BJ (cell line): ENCODE measurements at places on chromosomes 11 and 22.

DNA sequence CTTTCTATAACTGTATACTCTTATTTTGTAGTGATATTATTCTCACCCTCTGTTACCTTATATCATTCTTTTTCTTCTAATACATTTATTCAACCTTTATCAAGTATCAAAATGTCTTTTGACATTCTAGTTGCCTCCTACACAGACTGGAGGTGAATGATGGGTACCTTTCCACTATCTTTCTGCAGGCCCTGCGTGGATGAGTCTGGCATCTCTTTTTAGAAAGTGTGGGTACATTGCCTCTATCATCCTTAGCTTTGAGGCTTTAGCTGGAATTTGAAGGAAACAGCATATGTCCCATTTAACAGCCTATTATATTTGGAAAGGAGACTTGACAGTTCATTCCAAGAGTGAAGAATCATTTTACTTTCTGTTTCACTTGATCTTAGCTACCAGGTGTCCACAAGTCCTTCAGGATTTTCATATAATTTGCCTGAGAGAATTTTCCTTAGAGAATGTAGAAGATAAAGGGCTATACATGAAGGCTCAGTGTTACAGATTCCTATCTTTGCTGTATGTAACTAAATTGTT, 192.0 kb downstream of the CWF19L2 start:
- no peak for DNase-seq

GRCh38 chr11:65919573-65920371, 546 bp downstream of the DRAP1 start:
- DNase-seq: no peak

GRCh38 chr22:26857169-26857568, 199.8 kb downstream of the MIAT start:
- DNase-seq: no peak

- DNase-seq: no peak
These were observed 43.6 kb downstream of the GALNT18 start for GRCh38 chr11:11577932-11578911.

GRCh38 chr11:47532597-47533213, 20.2 kb downstream of the CELF1 start:
- DNase-seq: no peak

DNA sequence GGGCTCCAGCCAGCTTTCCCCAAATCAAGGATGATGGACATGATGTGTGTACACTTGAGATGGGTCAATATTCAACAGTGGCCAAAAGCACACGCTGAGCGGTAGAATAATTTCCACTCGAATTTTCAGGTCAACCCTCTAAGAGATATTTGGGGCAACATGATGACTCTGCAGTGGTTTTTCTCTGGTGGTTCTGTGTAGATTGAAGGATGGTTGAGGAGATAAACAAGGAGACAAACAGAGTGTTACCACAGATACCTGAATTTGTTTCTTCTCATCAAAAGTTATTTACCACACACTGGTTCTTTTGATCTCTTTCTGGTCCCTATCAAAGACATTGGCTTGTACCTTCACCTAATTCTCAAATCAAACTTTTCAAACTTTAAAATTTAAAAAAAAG, 242.0 kb downstream of the ETS1 start:
- DNase-seq: no peak

DNA sequence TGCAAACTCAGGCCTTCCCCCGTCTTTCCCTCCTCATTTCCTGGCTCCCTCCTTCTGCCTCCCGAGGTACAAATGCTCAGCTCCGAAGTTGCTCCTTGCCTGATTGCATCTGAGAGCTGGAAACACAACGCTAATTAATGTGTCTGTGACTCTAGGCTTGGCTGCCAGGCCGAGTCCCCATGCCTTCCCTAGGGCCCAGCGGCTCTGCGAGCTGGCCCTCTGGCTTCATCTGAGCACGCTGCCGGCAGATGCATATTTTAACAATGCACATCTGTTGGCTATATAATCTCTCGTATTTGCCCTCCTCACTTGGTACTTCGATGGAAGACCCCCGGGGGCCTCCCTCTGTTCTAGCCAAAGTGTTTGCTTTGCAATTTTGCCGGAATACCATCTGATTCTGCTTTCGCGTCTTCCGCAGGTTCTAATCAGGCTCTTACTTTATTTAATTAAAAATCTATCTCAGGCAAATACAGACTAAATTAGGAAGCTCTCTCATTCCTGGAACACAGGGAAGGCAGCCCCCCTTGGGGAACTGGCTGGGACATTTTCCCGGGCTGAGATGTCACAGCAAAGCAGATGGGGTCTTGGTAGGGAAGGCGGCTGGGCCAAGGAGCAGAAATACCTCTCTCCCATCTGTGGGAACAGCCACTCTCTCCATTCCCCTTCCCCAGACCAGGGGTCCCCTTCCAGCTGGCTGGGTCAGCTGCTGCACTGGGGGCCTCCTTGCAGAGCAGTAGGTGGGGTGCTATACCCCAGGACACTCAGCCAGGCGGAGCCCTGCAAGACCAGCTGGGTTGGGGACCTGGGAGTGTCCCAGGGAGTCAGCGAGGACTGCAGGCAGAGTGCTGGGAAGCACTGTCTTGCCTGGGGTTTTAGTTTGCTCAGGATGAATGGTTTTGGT, 162.8 kb downstream of the ST3GAL4 start:
- DNase-seq: no peak

DNA sequence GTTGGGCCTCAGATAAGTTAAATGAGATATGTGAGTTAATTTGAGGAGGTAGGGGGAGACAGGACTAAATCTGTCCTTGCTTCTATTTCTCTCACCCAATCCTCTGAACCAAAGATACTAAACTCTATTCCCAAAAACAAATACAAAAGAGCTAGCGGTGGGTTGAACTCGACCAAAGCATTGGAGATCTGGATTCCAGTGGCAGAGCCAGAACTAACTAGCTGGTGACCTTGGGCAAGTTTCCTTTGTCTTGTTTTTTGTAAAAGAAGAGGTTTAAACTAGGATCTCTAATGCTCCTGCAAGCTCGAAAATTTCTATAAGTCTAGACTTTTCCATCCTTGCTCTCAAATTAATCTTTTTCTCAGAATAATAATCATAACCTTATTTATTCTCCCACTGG, 1.5 kb downstream of the ME3 start:
- no peak for DNase-seq

- no peak for DNase-seq
These were observed 128.7 kb downstream of the TRIM44 start for GRCh38 chr11:35791088-35791958.

DNA sequence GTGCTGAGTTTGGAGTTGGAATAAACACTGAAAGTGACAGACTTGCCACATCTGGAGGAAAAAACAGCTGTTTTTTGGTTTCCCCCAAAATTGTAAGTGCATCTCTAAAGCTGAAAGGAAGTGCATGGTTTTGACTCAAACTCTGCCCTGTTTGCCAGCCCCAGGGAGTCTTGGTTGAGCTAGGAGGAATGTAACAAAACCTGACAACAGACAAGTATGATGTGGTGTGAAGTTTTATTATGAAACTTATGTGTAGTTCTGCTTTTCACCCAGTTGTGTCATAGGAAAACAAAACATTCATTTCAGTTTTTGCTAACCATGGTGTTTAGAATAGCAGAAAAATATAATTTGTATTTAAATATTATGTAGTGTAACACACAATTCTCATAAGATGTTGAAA, 31.7 kb upstream of the PDE3B start:
- no peak for DNase-seq

- DNase-seq: no peak
These were observed 3.9 kb downstream of the SCGB2A2 start for GRCh38 chr11:62273789-62274275.

- no peak for DNase-seq
These were observed 9.6 kb downstream of the SEC14L2 start for GRCh38 chr22:30406400-30406799.

DNA sequence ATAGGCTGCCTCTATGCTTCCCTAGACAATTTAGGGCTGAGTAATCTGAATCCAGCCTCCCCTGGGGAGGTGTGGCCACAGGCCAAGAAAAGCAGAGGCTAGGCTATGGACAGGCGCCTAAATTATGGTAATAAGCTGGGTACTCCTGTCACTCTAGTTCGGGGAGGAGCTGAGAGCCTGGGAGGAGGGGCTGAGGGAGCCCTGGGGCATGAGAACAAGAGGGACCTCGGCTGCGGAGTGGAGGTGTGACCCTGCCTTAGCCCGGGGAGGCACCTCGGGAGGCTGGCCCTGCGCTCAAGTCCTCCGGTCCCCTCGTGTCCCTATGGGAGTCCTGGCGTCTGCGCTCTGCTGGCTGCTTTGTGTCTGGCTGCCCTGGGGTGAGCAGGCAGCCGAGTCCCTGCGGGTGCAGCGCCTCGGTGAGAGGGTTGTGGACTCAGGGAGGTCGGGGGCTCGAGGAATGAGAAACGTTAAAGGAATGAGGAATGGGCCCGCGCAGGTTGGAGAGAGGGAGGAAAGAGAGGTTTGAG, at the start of gene OTOG:
Gene OTOG, plus strand, starts transcription at position 209 of the 527 bp plus-strand sequence. Its CDS starts 114 bp downstream, at position 323.
- DNase-seq: no peak

- DNase-seq: no peak
These were observed 7.0 kb downstream of the THRSP start for GRCh38 chr11:78070621-78071020.

DNA sequence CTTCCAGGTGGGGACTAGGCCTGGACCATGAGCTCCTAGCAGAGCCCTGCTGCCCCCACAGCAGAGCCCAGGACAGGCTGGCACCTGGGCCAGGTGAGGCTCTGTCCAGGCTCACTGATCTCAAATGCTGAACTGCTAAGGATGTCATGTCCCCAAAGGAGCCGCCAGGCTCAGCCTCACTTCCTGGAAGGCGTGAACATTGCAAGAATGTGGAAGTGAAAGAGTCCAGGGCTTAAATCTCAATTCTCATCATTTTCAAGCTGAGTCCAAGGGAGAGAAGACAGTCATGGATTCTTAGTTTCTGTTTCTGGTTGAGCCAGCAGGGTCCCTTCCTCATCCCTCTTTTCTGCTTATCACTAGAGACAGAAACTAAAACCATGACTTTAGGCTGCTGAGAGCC, 5.0 kb downstream of the ASCL2 start:
- no peak for DNase-seq

GRCh38 chr22:23128269-23129108, 13.3 kb downstream of the RSPH14 start:
- DNase-seq: peak; percentile 26

- no peak for DNase-seq
These were observed 47.2 kb upstream of the ADA2 start for GRCh38 chr22:17266251-17266971.

DNA sequence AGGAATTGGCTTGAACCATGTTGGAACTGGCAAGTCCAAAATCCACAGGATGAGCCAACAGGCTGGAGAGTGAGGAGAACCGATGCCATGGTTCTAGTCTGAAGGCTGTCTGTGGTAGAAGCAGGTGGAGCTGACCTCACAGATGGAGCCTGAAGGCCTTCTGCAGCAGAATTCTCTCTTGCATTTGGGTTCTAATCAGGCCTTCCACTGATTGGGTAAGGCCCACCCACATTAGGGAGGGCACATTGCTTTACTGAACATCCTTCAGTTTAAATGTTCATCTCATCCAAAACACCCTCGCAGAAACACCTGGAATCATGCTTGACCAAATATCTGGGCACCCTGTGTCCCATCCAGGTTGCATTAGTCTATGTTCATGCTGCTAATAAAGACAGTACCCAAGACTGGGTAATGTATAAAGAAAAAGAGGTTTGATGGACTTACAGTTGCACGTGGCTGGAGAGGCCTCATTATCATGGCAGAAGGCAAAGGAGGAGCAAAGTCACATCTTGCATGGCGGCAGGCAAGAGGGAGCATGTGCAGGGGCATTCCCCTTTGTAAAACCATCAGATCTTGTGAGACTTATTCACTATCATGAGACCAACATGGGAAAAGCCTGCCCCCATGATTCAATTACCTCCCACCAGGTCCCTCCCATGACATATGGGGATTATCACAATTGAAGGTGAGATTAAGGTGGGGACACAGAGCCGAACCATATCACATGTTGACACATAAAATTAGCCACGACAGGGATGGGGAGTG, 15.9 kb downstream of the SMIM38 start:
- DNase-seq: no peak

- no peak for DNase-seq
These were observed 717 bp downstream of the OSM start for GRCh38 chr22:30265823-30266444.

DNA sequence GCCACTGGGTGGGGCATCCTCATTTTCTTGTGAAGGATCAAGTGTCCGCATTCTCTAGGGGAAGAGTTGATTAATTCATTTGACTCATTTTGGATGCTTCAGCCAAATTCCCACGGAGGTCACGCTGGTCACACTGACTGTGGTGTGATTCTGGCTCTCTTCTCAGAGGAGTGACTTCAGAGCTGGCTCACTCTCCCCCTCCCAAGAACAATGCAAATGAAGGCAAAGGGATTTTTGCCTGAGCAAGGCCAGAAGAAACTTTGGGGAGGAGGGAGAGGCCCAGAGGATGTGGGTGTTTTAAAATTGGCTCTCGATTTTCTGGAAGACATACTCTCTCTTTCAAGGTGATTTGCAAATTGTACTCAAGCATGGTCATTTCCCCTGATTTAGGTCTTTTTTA, 51.1 kb upstream of the LMO2 start:
- DNase-seq: peak; percentile 12
